ENCODE measurements at places on chromosomes 1 and 21.
A peak's percentile ranks its signal among the peaks of the same experiment; 100 is the strongest.

DNA sequence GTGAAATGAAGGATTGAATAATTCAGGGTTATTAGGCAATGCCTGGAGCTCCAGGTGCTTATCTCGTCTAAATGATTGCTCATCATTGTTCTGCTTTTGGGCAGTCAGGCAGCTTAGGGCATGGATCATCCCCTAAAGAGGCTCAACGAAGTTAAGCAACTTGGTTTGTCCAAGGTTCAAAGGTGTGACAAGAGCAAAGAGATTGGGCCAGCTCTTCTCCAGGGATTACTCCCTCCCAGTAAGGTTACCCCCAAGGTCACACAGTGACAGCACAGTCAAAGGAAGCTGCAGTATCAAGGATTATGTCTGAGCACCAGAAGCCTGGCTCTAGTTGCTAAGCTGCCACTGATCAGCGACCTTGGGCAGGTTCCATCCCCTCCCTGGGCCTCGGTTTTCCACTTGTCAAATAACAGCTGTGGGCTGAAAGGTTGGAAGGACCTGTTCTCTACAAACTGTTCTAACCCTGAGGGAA lies 6.8 kb downstream of the ETNK2 start:
- DNase-seq = no peak

- DNase-seq = no peak
Measured at GRCh38 chr1:162987866-162988265, 81.3 kb upstream of the RGS4 start.

GRCh38 chr1:101394041-101394440 lies 157.2 kb downstream of the S1PR1 start:
- no peak for DNase-seq

DNA sequence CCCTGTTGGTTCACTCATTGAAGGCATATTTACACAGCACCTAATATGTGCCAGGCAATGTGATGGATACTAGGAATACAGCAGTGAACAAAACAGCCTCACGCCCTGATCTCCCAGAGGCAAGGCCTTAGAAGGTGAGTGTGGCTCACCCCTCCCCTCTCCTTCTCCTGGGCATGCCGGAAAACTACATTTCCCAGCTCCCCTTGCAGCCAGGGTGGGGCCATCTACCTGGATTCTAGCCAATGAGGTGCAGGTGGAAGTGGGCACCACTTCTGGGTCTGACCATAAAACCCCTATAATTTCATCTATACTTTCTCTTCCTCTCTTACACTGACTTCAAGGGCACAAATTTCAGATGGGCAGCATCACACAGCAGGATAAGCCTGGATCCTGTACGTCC lies 63.8 kb downstream of the FBXO2 start:
- DNase-seq = no peak

GRCh38 chr1:176110203-176110602 lies 96.9 kb downstream of the COP1 start:
- DNase-seq = no peak

GRCh38 chr1:11929849-11930248 lies 3.6 kb upstream of the KIAA2013 start:
- DNase-seq = peak; percentile 67

GRCh38 chr1:81802457-81802706 lies 1.6 kb downstream of the ADGRL2 start:
- DNase-seq = no peak

- DNase-seq = no peak
Measured at GRCh38 chr1:55700359-55701130, 485.4 kb upstream of the USP24 start.

GRCh38 chr1:212629450-212630157 lies 21.0 kb downstream of the ATF3 start:
- no peak for DNase-seq

DNA sequence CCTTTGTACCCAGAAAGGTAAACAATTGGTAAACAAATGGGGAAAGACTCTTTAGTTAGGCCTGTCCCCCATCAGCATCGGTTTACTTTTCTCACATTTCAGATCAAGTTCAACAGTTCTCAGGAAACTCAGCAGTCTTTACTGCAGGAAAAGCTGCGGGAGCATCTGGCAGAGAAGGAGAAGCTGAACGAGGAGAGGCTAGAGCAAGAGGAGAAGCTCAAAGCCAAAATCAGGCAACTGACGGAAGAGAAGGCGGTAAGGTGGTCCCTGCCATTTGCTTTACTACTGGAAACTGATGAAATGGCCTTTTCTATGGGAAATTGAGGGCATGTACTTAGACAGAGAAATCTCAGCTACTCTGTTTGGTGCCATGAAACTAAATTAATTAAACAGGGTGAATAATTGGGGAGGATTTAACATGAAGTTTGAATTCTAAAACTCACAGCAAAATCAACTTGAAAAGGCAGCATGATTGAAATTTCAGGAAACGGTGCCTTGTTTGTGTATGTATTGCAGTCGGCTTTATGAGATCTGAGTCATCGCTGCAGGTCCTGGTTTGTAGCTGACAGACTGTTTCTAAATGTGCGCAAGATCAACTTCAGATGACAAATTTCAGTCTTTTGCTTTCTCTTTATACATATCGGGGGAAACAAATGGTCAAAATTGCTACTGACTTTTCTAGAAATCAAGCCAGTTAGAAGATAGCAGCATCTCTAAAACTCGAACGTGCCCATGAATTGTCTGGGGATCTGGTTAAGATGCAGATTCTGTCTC lies 67.9 kb upstream of the EFHD2 start:
- DNase-seq = no peak

- no peak for DNase-seq
Measured at GRCh38 chr1:223266632-223267172, 97.3 kb downstream of the SUSD4 start.

GRCh38 chr1:84347271-84347931 lies 45.9 kb downstream of the SAMD13 start:
- DNase-seq = no peak

DNA sequence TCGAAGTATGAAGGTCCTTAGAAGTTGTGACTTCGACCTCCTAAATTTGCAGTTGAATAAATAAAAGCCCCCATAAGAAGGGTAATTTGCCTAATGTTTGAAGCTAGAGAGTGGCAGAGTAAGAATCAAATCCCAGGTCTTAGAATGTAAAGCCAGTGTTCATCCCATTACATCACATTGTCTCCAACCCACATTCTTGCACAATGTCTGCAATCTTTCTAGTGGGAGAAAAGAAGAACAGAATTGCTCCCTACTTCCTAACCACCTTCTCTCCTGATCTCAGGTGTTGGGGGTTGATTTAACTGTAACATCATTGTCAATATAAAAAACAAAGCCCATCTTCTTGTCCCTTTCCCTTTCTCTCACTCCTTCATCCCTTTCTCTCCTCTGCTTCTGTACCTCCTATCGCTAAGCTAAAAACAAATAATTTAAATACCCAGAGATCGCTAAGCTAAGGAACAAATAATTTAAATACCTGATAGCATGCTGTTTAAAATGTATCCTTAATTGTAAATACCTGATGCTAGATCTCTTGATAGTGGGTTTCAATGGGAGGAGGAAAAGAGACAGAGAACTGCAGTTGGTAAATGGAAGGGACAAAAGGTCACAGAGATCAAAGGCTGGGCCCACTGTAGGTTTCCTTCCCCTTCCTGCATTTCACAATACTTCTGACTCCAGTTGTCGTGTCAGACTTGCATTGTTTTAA lies 32.1 kb upstream of the CCDC190 start:
- DNase-seq = no peak

- DNase-seq = peak; percentile 84
Measured at GRCh38 chr1:2548068-2548589, 8.0 kb upstream of the TNFRSF14 start.

DNA sequence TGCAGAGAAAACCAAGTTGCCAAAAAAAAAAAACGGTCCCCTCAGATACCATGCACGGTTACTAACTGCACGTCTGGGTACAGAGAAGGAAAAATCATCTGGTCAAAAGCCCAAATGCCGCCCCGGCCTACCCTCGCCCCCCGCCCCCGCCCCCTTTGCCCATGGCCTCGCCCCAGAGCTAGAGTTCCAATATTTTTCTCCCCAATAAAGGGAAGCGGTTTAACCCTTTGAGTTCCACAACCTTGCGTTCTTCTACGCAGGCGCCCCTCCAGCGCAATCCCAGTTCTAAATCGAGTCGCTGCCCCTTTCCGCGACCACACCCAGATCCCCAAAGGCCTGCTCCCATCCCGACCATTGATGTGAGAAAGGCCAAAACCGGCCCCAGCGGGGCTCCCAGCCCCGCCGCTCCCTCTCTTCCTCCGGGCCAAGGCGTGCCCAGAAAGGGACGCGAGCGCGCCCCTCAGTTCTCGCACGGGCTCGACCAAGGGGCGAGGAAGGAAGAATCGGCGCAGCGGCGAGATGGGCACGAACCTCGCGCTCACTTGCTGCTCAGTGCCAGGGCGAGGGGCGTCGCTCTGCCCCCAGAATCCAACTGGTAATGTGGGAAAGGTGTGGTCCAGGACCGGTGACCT lies 797 bp downstream of the WDR47 start:
- peak; percentile 54 for DNase-seq
